Large intestine (tissue), 12 donors: ENCODE measurements at places on chromosomes 1 and 21.

DNA sequence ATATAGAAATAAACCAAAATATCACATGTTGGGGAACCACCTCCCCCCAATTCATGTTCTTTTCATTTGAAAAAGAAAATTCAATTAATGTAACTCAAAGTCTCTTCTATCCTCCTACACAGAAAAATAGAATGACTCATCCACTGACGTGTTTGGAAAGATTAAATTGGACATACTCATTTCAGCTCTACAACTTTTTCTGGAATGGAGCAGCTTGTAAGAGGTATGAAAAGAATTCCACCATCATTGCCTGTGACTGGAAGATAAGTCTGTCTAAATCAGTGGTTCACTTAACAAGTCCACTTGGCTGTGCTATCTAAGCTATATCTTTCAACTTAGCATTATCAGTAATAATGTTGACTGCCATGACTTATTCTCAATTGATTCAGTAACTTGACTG lies 702.3 kb downstream of the BRINP3 start:
- no peaks in the 10 kb centered on the region for H3K27me3 ChIP-seq
- H3K4me3 ChIP-seq, result no peak overlapping the region

DNA sequence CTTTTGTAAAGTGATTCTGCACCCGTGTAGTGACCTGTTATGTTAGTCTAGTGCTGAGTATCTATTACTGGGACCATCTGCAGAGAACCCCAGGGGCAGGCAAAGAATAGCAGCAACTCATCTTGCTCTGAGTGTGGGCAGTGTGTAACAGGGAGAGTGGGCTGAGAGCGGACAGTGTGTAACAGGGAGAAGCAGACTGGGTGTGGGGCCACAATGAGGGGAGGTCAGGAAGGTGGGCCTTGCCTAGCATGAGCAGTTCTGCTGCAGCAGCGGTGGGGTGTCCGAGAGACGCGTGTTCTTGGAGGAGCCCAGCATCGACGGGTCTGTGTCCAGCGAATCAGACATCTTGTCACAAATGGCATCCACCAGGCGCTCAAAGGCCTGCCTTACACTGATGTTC lies 41.2 kb upstream of the NRDC start:
- H3K36me3 ChIP-seq, result no peaks in the 10 kb centered on the region
- no peak for DNase-seq
- H3K4me1 ChIP-seq, result no peaks in the 10 kb centered on the region
- H3K27ac ChIP-seq, result no peak overlapping the region

DNA sequence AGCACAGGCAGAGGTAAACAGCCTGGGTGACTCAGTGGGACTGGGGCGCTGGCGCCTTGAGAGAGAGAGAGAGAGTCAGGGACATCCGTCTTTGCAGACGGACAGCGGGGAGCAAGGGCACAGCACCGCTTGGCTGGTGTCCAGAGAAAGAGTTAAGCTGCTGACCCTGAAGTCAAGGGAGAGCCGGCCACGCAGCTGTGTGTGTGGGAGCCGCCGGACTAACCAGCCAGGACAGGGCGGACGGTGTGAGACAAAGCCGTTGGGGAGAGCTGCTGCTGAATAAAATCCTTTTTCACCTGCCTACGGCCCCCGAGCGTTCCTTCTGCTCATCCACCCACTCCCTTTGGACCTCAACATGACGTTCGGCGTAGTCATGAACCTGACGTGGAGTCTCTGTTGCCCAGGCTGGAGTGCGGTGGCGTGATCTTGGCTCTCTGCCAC lies 14.5 kb downstream of the CFAP74 start:
- H3K27ac ChIP-seq, result no peak overlapping the region
- no peak for DNase-seq
- no peaks in the 10 kb centered on the region for H3K4me1 ChIP-seq
- H3K27me3 ChIP-seq, result peaks cover 13% of the 10 kb centered on the region
- H3K4me3 ChIP-seq, result no peak overlapping the region
- no peaks in the 10 kb centered on the region for H3K36me3 ChIP-seq

- H3K4me3 ChIP-seq, result no peak overlapping the region
- H3K4me1 ChIP-seq, result no peaks in the 10 kb centered on the region
- no peak overlapping the region for H3K27ac ChIP-seq
- H3K36me3 ChIP-seq, result no peaks in the 10 kb centered on the region
Measured at GRCh38 chr1:53540604-53541262, 81.5 kb downstream of the DMRTB1 start.

GRCh38 chr1:55348356-55348755 lies 133.2 kb upstream of the USP24 start:
- no peak overlapping the region for H3K27ac ChIP-seq
- no peak for DNase-seq
- H3K4me3 ChIP-seq, result no peak overlapping the region
- H3K4me1 ChIP-seq, result peaks cover 4% of the 10 kb centered on the region
- H3K36me3 ChIP-seq, result no peaks in the 10 kb centered on the region

- H3K27ac ChIP-seq, result no peak overlapping the region
- DNase-seq, result no peak
- H3K36me3 ChIP-seq, result no peaks in the 10 kb centered on the region
- peaks cover 27% of the 10 kb centered on the region for H3K4me1 ChIP-seq
- no peak overlapping the region for H3K4me3 ChIP-seq
Measured at GRCh38 chr1:61445269-61445825, 279.6 kb downstream of the TM2D1 start.

DNA sequence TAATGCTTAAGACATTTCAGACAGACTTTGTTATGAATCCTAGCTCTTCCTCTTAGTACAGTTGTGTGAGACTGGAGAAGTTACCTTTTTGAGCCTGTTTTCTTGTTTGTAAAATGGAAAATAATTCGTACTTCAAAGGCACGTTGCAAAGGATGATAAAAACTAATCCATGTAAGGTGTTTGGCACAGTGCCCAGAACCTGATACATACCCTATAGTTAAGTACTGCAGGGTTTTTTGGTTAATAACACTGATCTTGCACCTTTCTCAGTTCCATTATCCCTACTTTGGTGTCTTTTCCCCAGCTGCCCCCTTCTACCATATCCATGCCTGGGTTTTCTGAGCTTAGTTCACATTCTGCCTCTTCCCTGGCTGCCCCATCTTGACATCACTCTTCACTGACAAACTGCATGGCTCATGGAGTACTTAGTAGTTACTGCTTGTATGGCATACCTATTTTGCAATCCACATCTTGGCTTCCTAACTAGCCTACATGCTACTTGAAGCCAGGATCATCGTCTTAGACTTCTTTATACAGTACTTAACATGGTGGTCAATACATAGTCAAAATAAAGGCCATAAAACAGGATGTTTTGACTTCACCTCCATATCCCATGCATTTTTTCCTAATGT lies 10.1 kb downstream of the CCDC185 start:
- no peaks in the 10 kb centered on the region for H3K27me3 ChIP-seq
- no peaks in the 10 kb centered on the region for H3K4me1 ChIP-seq
- no peaks in the 10 kb centered on the region for H3K36me3 ChIP-seq
- H3K4me3 ChIP-seq, result no peak overlapping the region
- H3K27ac ChIP-seq, result no peak overlapping the region

DNA sequence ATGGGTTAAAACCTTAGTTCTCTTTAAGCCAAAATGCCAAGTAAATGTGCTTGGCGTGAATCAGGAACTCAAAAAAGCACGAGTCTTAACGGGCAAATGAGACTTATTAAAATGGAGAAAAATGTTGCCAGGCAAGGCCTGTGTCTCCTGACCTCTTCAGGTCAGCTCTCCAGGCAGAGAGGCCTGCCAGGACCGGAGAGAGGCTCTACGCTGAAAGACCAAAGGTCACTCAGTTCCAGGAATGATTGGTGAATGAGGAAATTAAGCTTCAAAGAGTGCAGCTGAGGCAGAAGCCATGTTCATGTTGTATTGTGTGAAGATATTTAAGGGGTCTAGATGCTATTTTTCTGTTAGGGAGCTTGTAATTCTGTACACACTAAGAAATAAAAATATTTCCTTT lies 66.6 kb downstream of the SPAG17 start:
- no peak overlapping the region for H3K4me3 ChIP-seq
- no peaks in the 10 kb centered on the region for H3K4me1 ChIP-seq
- no peak overlapping the region for H3K27ac ChIP-seq
- no peaks in the 10 kb centered on the region for H3K36me3 ChIP-seq
- H3K27me3 ChIP-seq, result no peaks in the 10 kb centered on the region

DNA sequence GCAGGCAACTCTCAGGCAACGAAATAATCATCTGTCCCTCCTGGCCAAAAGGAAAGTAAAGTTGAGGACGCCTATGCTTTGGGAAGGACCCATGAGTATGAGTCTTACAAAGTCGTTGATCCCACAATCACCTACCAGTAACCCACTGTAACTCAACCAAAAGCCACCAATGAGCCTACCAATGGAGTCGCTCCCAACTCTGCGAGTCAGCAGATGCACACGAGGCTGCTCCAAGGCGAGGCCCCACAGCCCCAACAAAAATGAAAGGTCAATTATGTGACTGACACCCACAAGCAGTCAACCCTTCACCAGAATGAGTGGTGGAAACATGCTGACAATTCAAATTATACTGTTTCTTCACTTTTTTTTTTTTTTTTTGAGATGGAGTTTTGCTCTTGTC lies 12.0 kb downstream of the SETD4 start:
- no peak for DNase-seq
- no peaks in the 10 kb centered on the region for H3K27me3 ChIP-seq
- H3K36me3 ChIP-seq, result peaks cover 60% of the 10 kb centered on the region
- H3K27ac ChIP-seq, result no peak overlapping the region
- no peak overlapping the region for H3K4me3 ChIP-seq

DNA sequence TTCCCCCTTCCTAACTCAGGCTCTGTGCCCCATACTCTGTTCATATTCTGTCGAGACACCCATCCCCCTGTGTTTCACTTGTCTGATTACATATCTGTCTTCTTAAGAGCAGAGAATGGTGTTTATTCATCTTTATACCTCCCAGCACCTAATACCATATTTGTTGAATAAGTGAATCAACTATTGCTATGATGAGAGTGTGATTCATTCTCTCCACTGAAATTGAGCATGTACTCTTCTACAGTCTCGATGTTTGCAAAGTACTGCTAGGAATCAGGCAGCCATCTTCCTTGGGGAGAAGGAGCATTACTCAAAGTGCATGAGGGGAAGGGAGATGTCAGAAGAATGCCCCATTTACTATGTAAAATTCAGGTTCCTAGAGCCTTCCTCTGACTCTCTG lies 27.0 kb downstream of the TBX15 start:
- no peaks in the 10 kb centered on the region for H3K27me3 ChIP-seq
- H3K27ac ChIP-seq, result peak overlapping the region; percentile 71
- no peak overlapping the region for H3K4me3 ChIP-seq
- H3K4me1 ChIP-seq, result peaks cover 34% of the 10 kb centered on the region

DNA sequence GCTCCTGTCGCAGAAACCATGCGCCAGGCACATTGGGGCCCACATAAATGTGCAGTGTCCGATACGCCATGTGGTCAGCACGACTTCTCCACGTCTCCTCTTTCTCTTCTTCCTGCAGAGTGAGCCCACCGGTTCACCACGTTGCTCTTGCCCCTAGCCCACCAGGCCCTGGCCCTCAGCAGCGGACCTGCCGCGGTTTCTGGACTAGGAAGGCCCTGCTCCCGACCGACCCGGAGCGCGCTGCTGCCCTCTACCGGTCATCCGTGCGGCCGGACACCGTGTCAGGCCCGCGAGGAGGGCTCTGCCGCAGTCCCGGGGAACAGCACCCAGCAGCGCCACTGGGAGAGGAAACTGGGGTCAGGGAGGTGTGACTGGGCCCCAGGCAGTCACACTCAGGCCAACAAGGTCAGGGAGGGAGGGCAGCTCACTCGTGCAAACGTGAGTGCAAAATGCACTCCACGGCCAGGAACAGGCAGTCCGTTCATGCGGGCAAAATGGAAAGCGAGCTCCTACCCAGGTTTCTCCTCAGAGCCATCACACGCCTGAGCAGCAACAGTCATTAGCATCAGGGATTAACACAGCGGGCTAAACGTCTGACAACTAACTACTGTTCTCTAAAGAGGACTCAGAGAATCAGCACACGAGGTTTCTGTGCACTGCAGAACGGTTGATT lies 13.7 kb downstream of the TLR5 start:
- H3K36me3 ChIP-seq, result no peaks in the 10 kb centered on the region
- H3K27ac ChIP-seq, result no peak overlapping the region
- H3K27me3 ChIP-seq, result no peaks in the 10 kb centered on the region
- H3K4me3 ChIP-seq, result no peak overlapping the region
- no peak for DNase-seq

GRCh38 chr1:31182352-31182751 lies 57.3 kb downstream of the NKAIN1 start:
- H3K27ac ChIP-seq, result no peak overlapping the region
- H3K4me1 ChIP-seq, result peaks cover 12% of the 10 kb centered on the region
- H3K4me3 ChIP-seq, result peak overlapping the region; percentile 11
- peaks cover 5% of the 10 kb centered on the region for H3K27me3 ChIP-seq
- peak; percentile 90 for DNase-seq

DNA sequence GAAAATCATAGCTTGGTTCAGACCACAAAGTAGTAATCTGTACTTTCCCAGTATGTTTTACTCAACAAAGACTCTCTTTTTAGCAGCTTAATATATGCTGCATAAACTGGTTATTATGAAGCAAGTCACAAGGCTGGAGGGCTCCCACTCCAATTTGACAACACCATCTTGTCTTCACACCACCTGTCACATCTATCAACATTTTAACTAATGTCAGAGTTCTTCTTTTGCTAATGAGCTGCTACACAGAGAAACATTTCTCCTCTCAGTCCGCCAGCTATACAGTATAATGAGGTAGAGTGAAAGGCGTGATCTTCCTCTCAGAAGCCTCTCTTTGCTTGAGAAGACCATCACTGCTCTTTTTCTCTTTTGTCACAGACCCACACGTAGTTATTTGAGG lies 230.1 kb downstream of the BARHL2 start:
- H3K27me3 ChIP-seq, result no peaks in the 10 kb centered on the region
- DNase-seq, result no peak
- no peak overlapping the region for H3K27ac ChIP-seq
- no peak overlapping the region for H3K4me3 ChIP-seq
- H3K4me1 ChIP-seq, result no peaks in the 10 kb centered on the region

- no peaks in the 10 kb centered on the region for H3K36me3 ChIP-seq
- peaks cover 14% of the 10 kb centered on the region for H3K4me1 ChIP-seq
- peaks cover 27% of the 10 kb centered on the region for H3K27me3 ChIP-seq
- no peak for DNase-seq
- H3K4me3 ChIP-seq, result no peak overlapping the region
Measured at GRCh38 chr1:18957532-18958300, 1.2 kb upstream of the IFFO2 start.

DNA sequence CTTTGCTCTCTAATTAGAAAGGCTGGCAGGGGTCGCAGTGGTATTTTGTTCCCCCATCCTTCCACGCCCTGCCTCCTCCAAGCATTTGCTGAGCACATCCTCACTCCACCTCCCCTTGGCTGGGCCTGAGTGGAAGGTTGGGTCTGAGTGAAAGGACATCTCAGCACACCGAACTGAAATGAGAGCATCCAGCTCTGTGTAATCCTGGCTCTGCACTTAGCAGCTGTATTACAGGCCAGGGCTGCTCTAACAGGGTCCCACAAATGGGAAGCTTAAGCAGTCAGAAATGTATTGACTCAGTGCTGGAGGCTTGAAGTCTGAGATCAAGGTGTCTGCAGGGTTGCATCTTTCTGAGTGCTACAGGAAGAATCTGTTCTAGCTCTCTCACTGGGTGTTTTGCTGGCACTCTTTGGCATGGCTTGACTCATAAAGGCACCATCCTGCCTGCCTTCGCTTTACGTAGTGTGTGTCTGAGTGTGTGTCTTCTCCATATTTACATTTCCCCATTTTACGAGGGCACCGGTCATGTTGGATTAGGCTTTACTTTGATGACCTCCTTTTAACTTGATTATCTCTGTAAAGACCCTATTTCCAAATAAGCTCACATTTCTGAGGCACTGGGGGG lies 48.5 kb upstream of the IGSF21 start:
- DNase-seq, result no peak
- no peaks in the 10 kb centered on the region for H3K36me3 ChIP-seq
- no peak overlapping the region for H3K27ac ChIP-seq
- H3K4me3 ChIP-seq, result no peak overlapping the region
- peaks cover 8% of the 10 kb centered on the region for H3K27me3 ChIP-seq
- no peaks in the 10 kb centered on the region for H3K4me1 ChIP-seq
